ENCODE measurements at places on chromosomes 6 and 20. TPM values are rescaled to one million over a fixed set of nuclear protein-coding genes. Genes with fewer than 3 reads are reported as not detected.

DNA sequence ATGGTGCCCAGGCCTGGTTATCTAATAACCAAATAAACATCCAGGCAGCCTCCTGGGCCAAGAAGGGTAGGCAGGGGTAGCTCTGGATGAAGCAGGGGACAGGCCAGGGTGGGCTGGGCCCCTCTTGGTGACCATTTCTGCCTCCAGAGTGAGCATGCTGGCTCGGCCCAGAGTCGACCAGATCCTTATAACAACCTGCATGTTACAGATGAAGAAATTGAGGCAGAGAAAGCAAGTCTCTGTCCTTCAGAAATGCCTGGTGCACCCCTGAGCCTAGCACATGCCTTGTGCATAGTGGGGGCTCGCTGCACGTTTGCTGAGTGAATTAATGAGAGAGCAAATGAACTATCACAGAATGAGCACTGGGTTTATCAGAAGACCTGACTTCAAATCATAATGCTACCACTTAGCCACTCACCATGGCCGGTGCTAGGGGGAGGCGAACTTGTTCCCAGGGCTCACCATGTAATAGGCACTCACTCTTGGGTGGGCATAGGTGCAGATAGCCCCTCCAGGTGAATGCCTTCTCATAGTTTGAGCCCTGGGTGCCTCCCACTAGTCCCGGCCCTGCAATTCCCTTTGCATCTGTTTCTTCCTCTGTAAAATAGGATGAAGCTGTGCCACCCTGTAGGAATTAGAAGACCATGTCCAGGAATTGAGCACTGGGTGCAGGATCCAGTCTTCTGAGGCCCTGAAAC is 3.8 kb upstream of the APCDD1L start:
- no peak for DNase-seq
- no peaks in the 10 kb centered on the region for H3K27me3 ChIP-seq
- no peaks in the 10 kb centered on the region for H3K4me1 ChIP-seq
- no peaks in the 10 kb centered on the region for H3K36me3 ChIP-seq

GRCh38 chr6:147793871-147794643 is 285.6 kb downstream of the SAMD5 start:
- H3K4me1 ChIP-seq = no peaks in the 10 kb centered on the region
- H3K36me3 ChIP-seq = no peaks in the 10 kb centered on the region
- H3K27me3 ChIP-seq = no peaks in the 10 kb centered on the region
- H3K4me3 ChIP-seq = no peak overlapping the region
- H3K27ac ChIP-seq = no peak overlapping the region

DNA sequence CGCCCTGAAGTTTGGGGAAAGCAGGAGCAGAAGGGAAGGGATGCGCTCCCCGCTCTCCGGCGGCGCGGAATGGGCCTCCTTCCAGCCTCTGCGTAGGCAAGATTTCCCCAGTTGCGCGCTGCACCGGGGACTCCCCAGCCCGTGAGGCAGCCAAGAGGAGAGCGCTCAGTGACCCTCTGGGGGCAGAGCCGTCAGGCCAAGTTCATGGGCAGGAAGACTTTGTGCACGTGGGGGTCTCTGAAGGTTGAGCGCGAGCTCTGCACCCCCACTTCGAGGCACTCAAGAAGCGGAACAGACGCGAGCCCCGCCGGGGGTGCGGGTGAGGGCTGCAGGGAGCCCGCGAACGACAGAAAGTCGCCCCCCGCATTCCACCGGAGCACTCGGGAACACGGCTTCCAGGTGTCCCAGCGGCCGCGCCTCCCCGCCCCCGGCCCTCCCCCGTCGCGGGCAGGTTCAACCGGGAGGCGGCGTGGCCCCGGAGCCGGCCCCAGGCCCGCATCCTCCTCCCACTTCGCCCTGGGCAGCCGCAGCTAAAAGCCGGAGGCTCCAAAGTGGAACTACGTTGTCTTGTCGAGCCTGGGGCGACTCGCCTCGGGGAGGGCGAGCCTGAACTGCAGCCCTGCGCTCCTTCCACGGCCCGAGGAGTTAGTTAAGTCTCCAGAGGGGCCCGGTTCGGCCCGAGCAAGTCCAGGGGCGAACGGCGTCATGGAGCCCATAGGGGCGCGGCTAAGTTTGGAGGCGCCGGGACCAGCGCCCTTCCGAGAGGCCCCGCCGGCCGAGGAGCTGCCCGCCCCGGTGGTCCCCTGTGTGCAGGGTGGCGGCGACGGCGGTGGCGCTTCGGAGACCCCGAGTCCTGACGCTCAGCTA is at the start of gene PPP1R3G:
PPP1R3G (plus strand) TSS at position 561 of the 867 bp plus-strand sequence; CDS start at position 706, 145 bp downstream.
- DNase-seq = no peak
- H3K4me1 ChIP-seq = peaks cover 3% of the 10 kb centered on the region
- H3K27ac ChIP-seq = peak within 1 kb of the TSS; percentile 50
- H3K27me3 ChIP-seq = no peaks in the 10 kb centered on the region

- H3K4me3 ChIP-seq = no peak overlapping the region
- DNase-seq = no peak
- no peaks in the 10 kb centered on the region for H3K36me3 ChIP-seq
These were observed 219.1 kb downstream of the MYLK4 start for GRCh38 chr6:2531426-2532215.

DNA sequence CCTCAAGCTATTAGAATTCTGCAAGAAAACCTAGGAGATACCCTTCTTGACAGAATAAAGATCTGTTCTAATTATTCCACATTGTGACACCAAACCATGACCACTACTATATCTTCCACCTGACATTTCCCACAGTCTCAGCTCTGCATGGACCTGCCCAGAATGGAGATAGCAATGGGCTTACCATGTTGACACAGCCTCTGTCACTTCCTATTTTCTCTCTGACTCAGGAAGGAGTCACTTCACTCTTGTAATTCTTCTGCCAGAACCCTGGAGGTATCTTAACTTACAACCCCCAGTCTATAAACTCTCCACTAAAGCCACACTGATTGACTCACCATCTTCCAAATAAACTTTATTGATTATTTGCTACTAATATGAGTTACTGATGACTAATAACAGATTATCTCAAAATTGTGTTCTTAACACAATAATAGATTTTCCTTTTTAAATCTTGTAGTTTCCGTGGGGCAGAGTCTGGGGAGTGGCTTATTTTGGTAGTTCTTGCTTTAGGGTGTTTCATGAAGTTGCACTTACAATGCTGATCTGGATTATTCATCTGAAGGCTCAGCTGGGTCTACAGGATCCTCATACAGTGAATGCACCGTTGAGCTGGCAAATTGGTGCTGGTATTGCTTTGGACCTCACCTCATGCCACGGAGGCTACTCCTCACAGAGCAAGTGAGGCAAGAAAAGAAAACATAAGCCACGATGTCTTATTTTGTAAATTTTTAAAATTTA is 869.9 kb downstream of the KIF16B start:
- H3K27ac ChIP-seq = no peak overlapping the region
- no peaks in the 10 kb centered on the region for H3K36me3 ChIP-seq
- H3K4me1 ChIP-seq = no peaks in the 10 kb centered on the region
- no peak for DNase-seq
- no peaks in the 10 kb centered on the region for H3K27me3 ChIP-seq

GRCh38 chr6:34223381-34223955 is 13.2 kb upstream of the HMGA1 start:
- H3K4me3 ChIP-seq = no peak overlapping the region
- H3K4me1 ChIP-seq = no peaks in the 10 kb centered on the region
- H3K27me3 ChIP-seq = no peaks in the 10 kb centered on the region
- DNase-seq = peak; percentile 44

- no peak overlapping the region for H3K4me3 ChIP-seq
- H3K27me3 ChIP-seq = no peaks in the 10 kb centered on the region
- H3K27ac ChIP-seq = no peak overlapping the region
These were observed 222.1 kb upstream of the RREB1 start for GRCh38 chr6:6885521-6886170.

DNA sequence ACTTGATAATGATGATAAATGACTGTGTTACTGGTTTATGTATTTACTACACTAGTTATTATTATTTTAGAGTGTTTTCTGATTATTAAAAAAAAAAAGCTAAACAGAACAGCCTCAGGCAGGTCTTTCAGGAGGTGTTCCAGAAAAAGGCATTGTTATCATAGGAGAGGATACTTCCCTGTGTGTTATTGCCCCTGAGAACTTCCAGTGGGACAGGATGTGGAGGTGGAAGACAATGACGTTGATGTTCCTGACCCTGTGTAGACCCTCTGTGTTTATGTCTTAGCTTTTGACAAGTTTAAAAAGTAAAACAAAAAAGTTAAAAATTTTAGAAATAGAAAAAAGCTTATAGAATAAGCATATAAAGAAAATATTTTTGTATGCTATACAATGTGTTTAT is 49.1 kb downstream of the NCOA7 start:
- H3K36me3 ChIP-seq = no peaks in the 10 kb centered on the region
- DNase-seq = no peak
- H3K4me3 ChIP-seq = no peak overlapping the region
- H3K27me3 ChIP-seq = no peaks in the 10 kb centered on the region
- peaks cover 6% of the 10 kb centered on the region for H3K4me1 ChIP-seq

- no peak overlapping the region for H3K27ac ChIP-seq
- no peaks in the 10 kb centered on the region for H3K27me3 ChIP-seq
- no peak overlapping the region for H3K4me3 ChIP-seq
- no peak for DNase-seq
- H3K4me1 ChIP-seq = no peaks in the 10 kb centered on the region
- no peaks in the 10 kb centered on the region for H3K36me3 ChIP-seq
These were observed 1.6 kb upstream of the TRIB3 start for GRCh38 chr20:378961-379336.

- no peak for DNase-seq
- no peak overlapping the region for H3K4me3 ChIP-seq
- H3K36me3 ChIP-seq = no peaks in the 10 kb centered on the region
- no peak overlapping the region for H3K27ac ChIP-seq
- no peaks in the 10 kb centered on the region for H3K4me1 ChIP-seq
These were observed 81.6 kb upstream of the SCAF8 start for GRCh38 chr6:154651656-154652055.

GRCh38 chr6:20955131-20955530 is 420.9 kb downstream of the CDKAL1 start:
- H3K27ac ChIP-seq = no peak overlapping the region
- no peaks in the 10 kb centered on the region for H3K4me1 ChIP-seq
- H3K4me3 ChIP-seq = no peak overlapping the region
- H3K36me3 ChIP-seq = no peaks in the 10 kb centered on the region
- DNase-seq = no peak

DNA sequence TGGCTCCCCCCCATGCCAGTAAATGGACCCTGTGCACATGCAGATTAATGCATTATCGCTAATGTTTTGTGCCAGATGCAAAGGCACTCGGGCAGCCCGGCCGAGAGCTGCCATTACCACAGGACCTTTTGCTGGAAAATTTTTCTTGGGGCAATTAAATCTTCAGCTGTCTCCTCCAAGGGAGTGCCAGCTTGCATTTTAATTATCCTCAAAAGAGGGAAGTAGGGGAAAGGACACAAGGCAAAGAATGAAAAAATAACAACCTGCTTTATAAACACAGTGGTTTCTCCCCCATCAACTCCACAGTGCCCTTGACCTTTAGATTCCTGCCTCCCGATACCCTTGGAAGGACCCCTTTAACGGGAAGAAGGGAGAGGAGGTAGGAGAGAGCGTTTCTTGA is 48.2 kb downstream of the PDYN start:
- DNase-seq = no peak
- no peaks in the 10 kb centered on the region for H3K4me1 ChIP-seq
- no peaks in the 10 kb centered on the region for H3K27me3 ChIP-seq
- H3K4me3 ChIP-seq = no peak overlapping the region

DNA sequence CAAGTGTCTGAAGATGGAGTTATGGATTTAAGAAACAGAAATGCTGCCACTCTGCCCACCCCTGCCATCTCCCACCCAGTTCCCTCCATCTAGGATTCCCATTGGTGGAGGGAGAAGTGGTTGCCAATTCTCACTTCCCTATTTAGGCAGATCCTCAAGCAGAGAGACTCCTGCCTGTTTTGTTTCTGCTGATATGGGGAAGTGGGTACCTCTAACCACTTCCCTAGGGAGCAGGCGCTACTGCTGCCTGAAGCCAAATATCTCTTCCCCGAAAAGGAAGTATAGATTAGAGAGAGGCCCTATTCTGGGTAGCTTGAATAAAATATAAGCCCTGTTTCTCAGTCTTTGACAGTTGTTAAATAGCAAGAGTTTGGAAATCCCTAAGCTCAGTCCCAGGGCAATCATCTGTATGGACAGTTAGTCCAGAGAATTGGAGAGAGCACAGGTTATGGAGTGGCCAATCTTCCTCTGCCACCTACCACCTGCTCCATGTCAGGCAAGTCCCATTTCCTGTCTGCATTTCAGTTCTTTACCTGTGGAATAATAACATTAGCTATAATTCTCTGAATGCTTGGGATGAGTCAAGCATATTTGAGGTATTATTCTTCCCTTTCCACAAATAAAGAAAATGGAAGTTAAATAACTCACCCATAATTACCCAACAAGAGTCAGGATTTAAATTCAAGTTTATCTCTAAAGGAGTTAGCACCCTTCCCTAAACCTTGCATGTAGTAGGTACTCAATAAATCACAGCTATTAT is 2.6 kb upstream of the ADGB start:
- DNase-seq = no peak
- H3K36me3 ChIP-seq = no peaks in the 10 kb centered on the region
- no peak overlapping the region for H3K4me3 ChIP-seq
- no peaks in the 10 kb centered on the region for H3K27me3 ChIP-seq
- no peak overlapping the region for H3K27ac ChIP-seq

GRCh38 chr6:139473231-139473701 is 98.8 kb upstream of the CITED2 start:
- no peaks in the 10 kb centered on the region for H3K36me3 ChIP-seq
- peaks cover 25% of the 10 kb centered on the region for H3K4me1 ChIP-seq
- no peaks in the 10 kb centered on the region for H3K27me3 ChIP-seq

TCEA2 gene
- total RNA-seq = 13.2 TPM

BANF2 gene
- 1.5 TPM for total RNA-seq

STMND1 gene
- 1.3 TPM for total RNA-seq

SAMD5 gene
- 1.9 TPM for total RNA-seq

APCDD1L gene
- 0.24 TPM for total RNA-seq

CALHM4 gene
- total RNA-seq = not detected

All from pancreas (tissue), 10 donors.